ENCODE measurements at places on chromosomes 13 and 19.
A peak's percentile ranks its signal among the peaks of the same experiment; 100 is the strongest.

GRCh38 chr19:39237200-39238184, 7.3 kb downstream of the IFNL3 start:
- no peak for DNase-seq

GRCh38 chr13:98201189-98201588, 24.1 kb upstream of the RNF113B start:
- no peak for DNase-seq

GRCh38 chr13:49954674-49955455, 18.7 kb upstream of the SPRYD7 start:
- no peak for DNase-seq

- no peak for DNase-seq
Measured at GRCh38 chr19:2986951-2987524, 9.7 kb downstream of the TLE6 start.

DNA sequence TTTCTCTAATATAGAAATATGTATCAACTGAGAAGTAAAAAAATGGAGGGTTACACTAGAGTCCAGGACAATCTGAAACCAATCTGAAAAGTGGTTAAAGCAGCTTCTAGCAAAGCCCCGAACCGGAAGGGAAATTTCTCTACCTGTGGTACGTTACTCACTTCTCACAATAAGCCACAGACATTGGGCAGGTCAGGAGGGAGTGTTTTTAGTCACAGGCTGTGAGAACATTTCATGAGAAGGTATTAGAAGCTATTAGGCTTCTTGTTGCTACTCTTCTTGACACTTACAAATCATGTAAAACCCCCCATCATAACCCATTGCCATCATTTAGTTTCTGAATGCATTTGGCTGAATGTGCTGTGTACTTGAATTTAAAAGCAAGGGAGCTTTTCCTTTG, 120.9 kb downstream of the NUFIP1 start:
- no peak for DNase-seq

- DNase-seq = no peak
Measured at GRCh38 chr13:75052616-75053015, 429.4 kb downstream of the TBC1D4 start.

- no peak for DNase-seq
Measured at GRCh38 chr13:25468325-25469168, 96.8 kb downstream of the ATP8A2 start.

DNA sequence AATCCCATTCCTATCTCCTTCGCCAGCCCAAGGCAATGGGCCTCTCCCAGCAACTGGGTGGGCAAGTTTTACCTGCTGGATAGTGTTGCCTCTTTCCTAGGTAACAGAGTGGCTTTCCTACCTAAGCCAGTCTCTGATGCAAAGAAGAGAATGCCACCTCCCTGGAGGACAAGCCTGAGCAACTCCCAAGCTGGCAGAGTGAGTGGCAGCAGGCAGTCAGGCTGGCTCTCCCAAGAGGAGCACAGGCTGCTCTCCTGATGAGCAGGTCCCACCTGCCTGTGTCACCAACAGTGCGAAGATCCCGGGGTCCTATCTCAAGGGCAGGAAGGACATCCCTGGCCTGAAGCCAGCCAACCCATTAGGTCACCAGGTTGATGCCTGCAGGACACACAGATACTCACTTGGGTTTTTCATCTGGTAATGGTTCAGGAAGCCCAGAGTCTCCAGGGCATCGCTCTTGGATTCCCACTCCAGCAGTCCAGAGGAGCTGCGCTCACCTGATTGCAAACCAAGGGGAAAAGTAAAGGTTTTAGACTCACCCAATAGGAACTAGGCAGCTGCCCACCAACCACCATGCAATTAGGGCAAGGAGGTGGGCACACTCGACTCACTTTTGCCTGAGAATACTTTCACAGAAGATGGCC, 5.5 kb upstream of the ECH1 start:
- DNase-seq = no peak

DNA sequence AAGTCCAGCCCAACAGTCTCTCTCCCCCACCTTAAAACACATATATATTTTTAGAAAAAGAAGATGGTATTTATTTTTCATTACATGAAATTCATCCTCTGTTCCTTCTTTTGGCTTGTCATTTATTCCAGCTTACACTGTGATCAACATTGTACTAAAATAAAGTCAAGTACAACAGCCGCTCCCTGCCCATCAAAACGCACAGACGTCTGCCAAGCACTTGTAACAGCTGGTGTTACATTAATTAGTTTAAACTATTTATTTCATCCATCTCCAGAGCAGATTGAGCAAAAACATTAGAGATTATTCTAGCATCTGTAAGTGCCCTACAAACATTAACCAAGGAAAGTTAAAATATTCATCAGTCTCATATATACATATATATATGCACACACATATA, 350.5 kb downstream of the DACH1 start:
- DNase-seq = no peak

DNA sequence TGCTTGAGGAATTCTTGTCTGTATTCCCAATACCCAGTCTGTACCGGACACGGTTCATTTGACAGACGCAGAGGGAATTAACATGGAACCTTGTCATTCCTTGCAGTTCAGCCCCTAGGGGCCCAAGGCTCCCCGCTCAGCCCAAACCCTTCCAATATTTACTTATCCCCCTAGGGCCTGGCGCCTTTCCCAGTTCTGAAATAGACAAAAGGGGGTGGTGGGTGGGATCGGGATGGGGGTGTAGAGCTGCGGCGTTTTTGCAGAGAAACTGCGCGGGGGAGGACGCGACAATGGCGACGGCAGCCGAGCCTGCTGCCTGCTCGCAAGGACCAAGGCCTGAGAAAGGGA, 583 bp downstream of the AKAP8L start:
- DNase-seq = no peak

DNA sequence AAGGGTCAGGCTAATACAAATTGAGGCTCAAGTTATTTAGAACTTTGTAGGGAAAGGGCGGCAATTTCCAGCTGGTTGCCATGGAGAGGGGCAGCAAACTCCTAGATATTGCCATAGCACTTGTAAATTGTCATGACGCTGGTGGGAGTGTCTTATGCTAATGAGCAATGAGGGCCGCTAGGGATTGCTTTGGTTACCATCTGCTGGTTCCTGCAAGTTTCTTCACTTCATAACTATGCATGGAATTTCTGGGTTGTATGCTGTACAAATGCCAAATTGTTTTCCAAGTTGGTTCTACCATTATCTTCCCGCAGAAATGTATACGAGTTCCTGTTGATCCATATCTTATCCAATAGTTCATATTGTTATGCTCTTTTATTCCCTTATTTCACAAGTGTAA, 1339.4 kb downstream of the EFNB2 start:
- no peak for DNase-seq

GRCh38 chr13:99418103-99418842, 83.0 kb upstream of the TM9SF2 start:
- no peak for DNase-seq

GRCh38 chr13:99656844-99657381, 155.6 kb downstream of the TM9SF2 start:
- no peak for DNase-seq

GRCh38 chr13:84896128-84896527, 903.1 kb downstream of the SLITRK6 start:
- no peak for DNase-seq

- peak; percentile 86 for DNase-seq
Measured at GRCh38 chr19:51690454-51691073, 2.6 kb upstream of the SPACA6 start.

DNA sequence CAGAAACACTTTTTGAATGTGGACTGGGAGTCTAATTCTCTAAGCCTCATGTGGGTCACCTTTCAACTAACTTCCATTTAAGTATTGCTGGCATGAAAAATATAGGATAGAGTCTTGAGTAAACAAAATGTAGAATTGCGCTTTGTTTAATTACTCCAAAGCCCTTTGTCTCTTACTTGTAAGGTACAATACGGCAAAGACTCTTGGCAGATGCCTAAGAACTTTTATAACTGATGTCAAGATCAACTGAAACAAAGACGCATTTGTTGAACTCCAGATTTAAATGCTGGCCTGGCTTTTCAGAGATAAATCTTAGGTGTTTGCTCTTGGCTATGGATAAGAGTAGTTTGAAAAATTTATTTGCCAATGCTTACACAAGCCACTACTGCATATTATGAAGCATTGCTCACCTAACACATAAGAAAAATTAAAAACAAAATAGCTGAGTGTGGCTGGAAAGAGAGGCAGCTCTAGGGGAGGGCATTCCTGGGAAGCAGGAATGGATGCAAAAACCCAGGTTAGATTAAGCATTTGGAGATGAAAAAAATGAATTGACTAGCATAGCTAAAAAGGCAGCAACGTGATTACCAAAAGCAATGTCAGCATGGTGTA, 107.3 kb upstream of the STARD13 start:
- DNase-seq = no peak

- DNase-seq = no peak
Measured at GRCh38 chr13:72983085-72983768, 75.6 kb upstream of the KLF5 start.

GRCh38 chr19:36059180-36059910, 4.6 kb downstream of the WDR62 start:
- no peak for DNase-seq

- no peak for DNase-seq
Measured at GRCh38 chr19:30089086-30089665, 147.1 kb downstream of the URI1 start.

GRCh38 chr19:28864024-28864503, 348.9 kb downstream of the UQCRFS1 start:
- DNase-seq = no peak

DNA sequence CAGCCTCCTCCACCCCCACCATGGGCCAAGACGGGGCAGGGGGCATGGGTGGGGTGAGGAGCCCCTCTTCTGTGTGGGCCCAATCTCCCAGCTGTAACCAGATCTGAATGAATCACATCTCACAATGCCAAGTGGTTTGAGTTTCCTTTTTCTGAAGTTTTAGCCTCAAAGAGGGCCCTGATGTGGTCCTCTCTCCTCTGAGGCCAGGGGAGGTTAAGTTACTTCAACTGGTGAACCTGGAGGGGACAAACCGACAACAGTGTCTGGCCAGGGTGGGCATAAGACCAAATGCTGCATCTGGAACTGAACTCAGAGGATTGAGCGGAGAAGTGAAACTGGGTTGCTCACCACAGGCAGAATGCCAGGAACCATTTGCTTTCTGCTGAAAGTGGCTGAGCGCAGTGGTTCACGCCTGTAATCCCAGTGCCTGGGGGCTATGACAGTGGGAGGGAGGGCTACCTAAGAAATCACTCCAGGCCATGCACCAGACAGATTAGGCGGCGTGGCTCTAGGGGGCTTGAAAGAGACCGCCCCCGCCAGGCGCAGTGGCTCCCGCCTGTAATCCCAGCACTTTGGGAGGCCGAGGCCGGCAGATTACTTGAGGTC, 15.4 kb upstream of the IRGC start:
- DNase-seq = no peak

- DNase-seq = no peak
Measured at GRCh38 chr13:44395976-44396694, 22.5 kb downstream of the SERP2 start.

GRCh38 chr13:37226971-37227370, 121.5 kb upstream of the CSNK1A1L start:
- no peak for DNase-seq

GRCh38 chr13:48888613-48889012, 87.1 kb upstream of the FNDC3A start:
- DNase-seq = no peak

GRCh38 chr19:47391510-47392223, 27.7 kb downstream of the MEIS3 start:
- no peak for DNase-seq

GRCh38 chr19:32864318-32865007, 5.1 kb downstream of the SLC7A9 start:
- DNase-seq = no peak

DNA sequence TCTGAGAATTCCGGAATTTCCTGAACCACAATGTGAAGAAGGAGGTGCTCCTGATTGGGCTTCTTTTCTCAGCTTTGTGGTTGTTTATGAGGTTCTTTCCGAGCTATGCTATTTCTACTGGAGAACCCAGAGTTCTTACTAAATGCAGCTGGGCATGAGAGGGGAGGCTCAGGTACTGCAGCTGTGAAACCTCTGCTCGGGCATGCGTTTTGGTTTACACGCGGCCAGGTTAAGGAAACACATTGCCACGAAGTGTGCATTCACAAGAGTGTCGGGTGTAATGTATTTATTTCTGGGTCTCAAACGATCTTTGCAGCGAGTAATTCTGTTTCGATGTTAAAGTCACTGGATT, 661 bp upstream of the MIR17HG start:
- DNase-seq = no peak

- DNase-seq = no peak
Measured at GRCh38 chr19:3149526-3150505, 14.0 kb downstream of the GNA15 start.

DNA sequence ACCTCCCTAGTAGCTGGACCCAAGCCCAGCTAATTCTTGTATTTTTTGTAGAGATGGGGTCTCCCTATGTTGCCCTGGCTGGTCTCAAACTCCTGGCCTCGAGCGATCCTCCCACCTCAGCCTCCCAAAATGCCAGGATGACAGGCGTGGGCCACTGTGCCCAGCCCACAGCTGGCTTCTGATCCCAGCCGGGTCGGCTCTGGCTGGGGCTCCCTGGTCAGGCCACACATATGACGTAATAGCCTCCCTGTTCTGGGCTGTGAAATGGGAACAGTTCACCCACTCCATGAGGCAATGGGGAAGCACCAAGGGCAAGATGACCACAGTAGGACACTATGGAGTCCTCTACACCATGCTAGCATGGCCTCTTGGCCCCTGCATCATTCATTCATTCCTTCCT, 41.1 kb downstream of the TINCR start:
- no peak for DNase-seq

GRCh38 chr19:47725759-47726401, 12.7 kb downstream of the EHD2 start:
- DNase-seq = no peak

DNA sequence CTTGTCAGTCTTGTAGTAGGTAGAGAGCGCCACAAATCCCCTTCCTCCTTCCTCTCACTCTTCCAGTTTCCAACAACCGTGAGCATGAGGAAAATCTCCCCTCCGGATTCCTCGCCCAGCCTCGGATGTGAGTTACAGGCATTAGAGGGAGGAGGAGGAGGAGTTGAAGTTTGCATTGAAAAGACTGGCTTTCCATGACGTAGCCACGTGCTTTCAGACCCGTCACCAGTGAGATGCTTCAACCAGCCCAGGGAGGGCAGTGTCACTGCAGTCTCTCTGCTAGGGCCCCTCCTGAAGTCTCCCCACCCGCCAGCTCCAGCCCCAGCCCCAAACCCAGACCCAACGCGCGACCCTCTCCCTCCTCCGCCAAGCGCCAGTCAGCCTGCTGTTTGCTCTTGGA, 442 bp upstream of the FGF14 start:
- DNase-seq = no peak

Data from coronary artery (tissue), 2 donors.